ENCODE measurements at places on chromosomes 3 and 15. TPM values are rescaled to one million over a fixed set of nuclear protein-coding genes. Genes with fewer than 3 reads are reported as not detected.

RHOV gene
- 0.36 TPM for total RNA-seq

BBS4 gene
- total RNA-seq: 27.1 TPM

TM4SF18 gene
- 10.2 TPM for total RNA-seq

DAPK2 gene
- total RNA-seq: 1.00 TPM

CNTN3 gene
- 1.0 TPM for total RNA-seq

CHRNA7 gene
- total RNA-seq: 1.1 TPM

RTP3 gene
- not detected for total RNA-seq

IFT57 gene
- total RNA-seq: 46.0 TPM

IGSF10 gene
- under 0.01 TPM for total RNA-seq

P2RY12 gene
- total RNA-seq: 1.00 TPM

OR4F6 gene
- total RNA-seq: not detected

SPESP1 gene
- total RNA-seq: 5.2 TPM

MST1R gene
- 3.4 TPM for total RNA-seq

FOXB1 gene
- not detected for total RNA-seq

ALPK3 gene
- 0.15 TPM for total RNA-seq

CLDN18 gene
- total RNA-seq: not detected
